ENCODE measurements at places on chromosomes 5 and 9.

GRCh38 chr5:39712316-39713249 is 287.8 kb upstream of the DAB2 start:
- H3K4me3 ChIP-seq, result no peak overlapping the region
- no peaks in the 10 kb centered on the region for H3K27me3 ChIP-seq
- no peak overlapping the region for H3K27ac ChIP-seq
- H3K36me3 ChIP-seq, result no peaks in the 10 kb centered on the region
- no peaks in the 10 kb centered on the region for H3K4me1 ChIP-seq
- DNase-seq, result no peak

DNA sequence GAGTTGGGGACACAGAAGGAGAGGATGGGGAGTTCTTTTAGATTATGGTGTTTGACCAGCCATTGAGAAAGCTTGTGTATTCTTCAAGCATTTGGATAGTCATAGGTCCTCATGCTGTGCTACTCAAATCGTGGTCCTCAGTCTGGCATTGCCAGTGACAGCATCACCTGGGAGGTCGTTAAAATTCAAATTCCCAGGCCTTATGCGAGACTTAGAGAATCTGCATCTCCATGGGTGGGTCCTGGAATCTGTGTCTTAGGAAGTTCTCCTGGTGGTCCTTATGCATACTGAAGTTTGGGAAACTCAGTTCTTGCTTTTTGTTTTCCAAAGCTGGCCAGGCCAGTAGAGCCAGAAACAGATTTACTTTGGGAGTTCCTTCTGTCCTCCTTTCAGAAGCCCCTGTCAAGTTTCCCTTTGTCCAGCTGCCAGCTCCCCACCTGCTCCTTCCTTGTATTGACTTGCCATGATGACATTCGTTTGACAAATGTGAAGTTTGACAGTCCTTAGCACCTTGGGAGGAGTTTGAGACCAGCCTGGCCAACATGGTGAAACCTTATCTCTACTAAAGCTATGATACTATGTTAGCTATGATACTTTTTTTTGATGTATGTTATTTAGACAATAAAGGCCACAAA is 95.6 kb downstream of the PALM2AKAP2 start:
- DNase-seq, result no peak
- H3K27me3 ChIP-seq, result 0 out of 2 replicates have a peak, but pooled peaks cover 5% of the 10 kb centered on the region
- H3K27ac ChIP-seq, result no peak overlapping the region
- H3K4me3 ChIP-seq, result no peak overlapping the region
- H3K36me3 ChIP-seq, result no peaks in the 10 kb centered on the region

GRCh38 chr5:80825786-80826460 is 134.2 kb upstream of the RASGRF2 start:
- no peaks in the 10 kb centered on the region for H3K4me1 ChIP-seq
- no peaks in the 10 kb centered on the region for H3K36me3 ChIP-seq
- H3K27me3 ChIP-seq, result no peaks in the 10 kb centered on the region

DNA sequence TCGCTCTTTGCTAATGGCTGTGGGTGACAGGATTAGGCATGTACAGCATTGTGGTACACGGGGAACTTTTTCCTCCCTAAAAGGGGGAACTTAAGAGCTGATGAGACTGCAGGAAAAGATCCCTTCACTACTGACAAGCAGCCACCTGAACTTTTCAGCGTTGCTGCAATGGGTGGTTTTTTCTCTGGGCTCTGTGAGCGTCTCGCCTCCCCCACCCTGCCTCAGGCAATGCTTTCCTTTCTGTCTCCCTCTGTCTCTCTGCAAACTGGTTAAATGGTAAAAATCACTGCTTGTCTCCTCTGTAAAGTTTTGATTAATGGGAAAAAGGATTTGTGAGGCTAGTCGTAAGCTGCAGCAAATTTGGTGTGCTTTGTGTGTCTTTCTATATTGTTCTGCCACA is 20.3 kb downstream of the HSD17B3 start:
- H3K27ac ChIP-seq, result no peak overlapping the region
- H3K36me3 ChIP-seq, result no peaks in the 10 kb centered on the region

- no peaks in the 10 kb centered on the region for H3K4me1 ChIP-seq
- H3K27ac ChIP-seq, result no peak overlapping the region
- H3K27me3 ChIP-seq, result no peaks in the 10 kb centered on the region
- no peak for DNase-seq
- H3K4me3 ChIP-seq, result no peak overlapping the region
These were observed 2.5 kb upstream of the AQP7 start for GRCh38 chr9:33404788-33405362.

GRCh38 chr9:77807846-77808750 is 160.0 kb upstream of the GNA14 start:
- no peaks in the 10 kb centered on the region for H3K4me1 ChIP-seq
- no peak for DNase-seq
- no peak overlapping the region for H3K27ac ChIP-seq
- H3K27me3 ChIP-seq, result no peaks in the 10 kb centered on the region
- H3K36me3 ChIP-seq, result no peaks in the 10 kb centered on the region
- no peak overlapping the region for H3K4me3 ChIP-seq

GRCh38 chr5:177450667-177451424 is 4.2 kb downstream of the PRR7 start:
- H3K36me3 ChIP-seq, result no peaks in the 10 kb centered on the region
- peaks cover 23% of the 10 kb centered on the region for H3K4me1 ChIP-seq
- DNase-seq, result no peak
- H3K27ac ChIP-seq, result no peak overlapping the region

DNA sequence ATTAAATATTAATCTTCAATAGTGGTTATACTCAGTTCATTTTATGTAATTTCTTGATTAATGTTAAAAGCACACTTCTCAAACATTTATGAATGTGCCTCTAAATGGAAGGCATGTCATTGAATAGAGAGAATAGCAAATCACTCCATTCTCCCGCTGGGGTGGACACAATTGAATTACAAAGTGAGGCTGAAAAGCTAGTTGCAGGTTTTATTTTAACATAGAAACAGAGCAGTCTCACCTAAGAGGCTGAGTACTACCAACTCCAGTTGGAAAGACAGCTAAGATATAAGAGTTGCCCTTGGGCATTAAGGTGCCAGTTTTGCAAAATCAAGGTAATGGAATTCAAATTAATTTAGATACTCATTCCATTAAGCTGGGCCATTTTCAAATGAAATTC is 147.2 kb downstream of the PCSK1 start:
- peaks cover under 1% of the 10 kb centered on the region for H3K4me1 ChIP-seq
- H3K36me3 ChIP-seq, result no peaks in the 10 kb centered on the region
- H3K4me3 ChIP-seq, result no peak overlapping the region
- no peak for DNase-seq

DNA sequence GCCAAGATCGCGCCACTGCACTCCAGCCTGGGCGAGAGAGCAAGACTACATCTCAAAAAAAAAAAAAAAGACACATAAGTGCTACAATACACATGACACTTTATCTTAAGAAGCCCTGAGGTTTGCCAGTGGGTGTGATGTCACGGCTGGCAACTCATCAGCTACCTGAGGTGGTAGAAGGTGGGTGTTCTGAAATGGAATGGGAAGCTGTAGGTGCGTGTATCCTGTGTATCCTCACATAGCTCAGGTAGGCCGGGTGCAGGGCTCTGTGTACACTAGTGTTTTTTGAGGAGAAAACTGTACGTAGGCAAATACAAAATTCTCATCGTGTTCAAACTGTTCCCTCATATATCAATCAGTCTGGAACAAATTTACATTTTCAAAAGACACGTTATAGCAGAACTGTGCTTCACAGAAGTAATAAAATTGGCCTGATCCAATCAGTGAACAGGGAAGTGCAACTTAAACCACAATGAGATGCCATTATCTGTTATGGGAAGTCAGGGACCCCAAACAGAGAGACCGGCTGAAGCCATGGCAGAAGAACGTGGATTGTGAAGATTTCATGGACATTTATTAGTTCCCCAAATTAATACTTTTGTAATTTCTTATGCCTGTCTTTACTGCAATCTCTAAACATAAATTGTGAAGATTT is 10.4 kb downstream of the BICD2 start:
- no peak for DNase-seq
- H3K4me1 ChIP-seq, result peaks cover 6% of the 10 kb centered on the region
- H3K27me3 ChIP-seq, result no peaks in the 10 kb centered on the region
- H3K36me3 ChIP-seq, result peaks cover 4% of the 10 kb centered on the region
- H3K4me3 ChIP-seq, result no peak overlapping the region

GRCh38 chr9:112750016-112750763 is at the start of gene SNX30:
Gene SNX30, plus strand, starts transcription at chr9:112750760. Its CDS starts 242 bp downstream, at chr9:112751002.
- H3K36me3 ChIP-seq, result no peaks in the 10 kb centered on the region
- peaks cover 2% of the 10 kb centered on the region for H3K27me3 ChIP-seq
- peak within 1 kb of the TSS; percentile 64 for H3K27ac ChIP-seq
- peaks cover 25% of the 10 kb centered on the region for H3K4me1 ChIP-seq
- DNase-seq, result no peak

- H3K36me3 ChIP-seq, result no peaks in the 10 kb centered on the region
- H3K4me1 ChIP-seq, result no peaks in the 10 kb centered on the region
- no peak for DNase-seq
- H3K27me3 ChIP-seq, result no peaks in the 10 kb centered on the region
- H3K27ac ChIP-seq, result no peak overlapping the region
- no peak overlapping the region for H3K4me3 ChIP-seq
These were observed 11.6 kb upstream of the IL12B start for GRCh38 chr5:159341906-159342310.

- no peak overlapping the region for H3K4me3 ChIP-seq
- H3K4me1 ChIP-seq, result no peaks in the 10 kb centered on the region
- no peaks in the 10 kb centered on the region for H3K36me3 ChIP-seq
- H3K27me3 ChIP-seq, result no peaks in the 10 kb centered on the region
These were observed 10.6 kb upstream of the P4HA2 start for GRCh38 chr5:132238169-132238744.

- H3K4me1 ChIP-seq, result no peaks in the 10 kb centered on the region
- no peak for DNase-seq
- H3K4me3 ChIP-seq, result no peak overlapping the region
These were observed 212.1 kb downstream of the TLR4 start for GRCh38 chr9:117916291-117916690.

- no peak for DNase-seq
- H3K27ac ChIP-seq, result no peak overlapping the region
- H3K27me3 ChIP-seq, result no peaks in the 10 kb centered on the region
- no peak overlapping the region for H3K4me3 ChIP-seq
- no peaks in the 10 kb centered on the region for H3K4me1 ChIP-seq
These were observed 92.8 kb downstream of the SMARCA2 start for GRCh38 chr9:2107906-2108451.

- H3K4me1 ChIP-seq, result no peaks in the 10 kb centered on the region
- DNase-seq, result no peak
- H3K4me3 ChIP-seq, result no peak overlapping the region
- no peaks in the 10 kb centered on the region for H3K27me3 ChIP-seq
- no peak overlapping the region for H3K27ac ChIP-seq
- H3K36me3 ChIP-seq, result no peaks in the 10 kb centered on the region
These were observed 41.3 kb downstream of the ROPN1L start for GRCh38 chr5:10482791-10483530.

GRCh38 chr9:16622541-16622940 is 247.9 kb downstream of the BNC2 start:
- no peaks in the 10 kb centered on the region for H3K27me3 ChIP-seq
- no peaks in the 10 kb centered on the region for H3K4me1 ChIP-seq
- DNase-seq, result no peak
- H3K36me3 ChIP-seq, result no peaks in the 10 kb centered on the region
- H3K4me3 ChIP-seq, result no peak overlapping the region

DNA sequence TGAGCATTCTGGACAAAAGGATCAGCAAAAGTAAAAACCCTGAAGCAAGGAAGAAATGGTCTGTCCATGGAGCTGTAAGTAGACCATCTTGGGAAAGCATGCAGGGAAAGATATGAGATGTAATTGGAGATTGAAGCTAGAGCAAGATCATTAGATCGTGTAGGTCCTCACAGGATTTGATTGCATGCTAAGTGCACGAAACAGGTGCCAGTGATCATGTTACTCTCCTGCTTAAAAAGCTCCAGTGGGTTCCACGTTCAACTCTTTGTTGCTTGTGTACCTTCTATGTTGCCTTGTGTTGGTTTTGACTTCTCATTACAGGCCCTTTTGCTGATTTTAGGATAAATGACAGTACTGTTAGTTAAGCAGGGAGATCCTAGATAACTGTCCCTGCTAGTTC is 442.0 kb downstream of the DMRT2 start:
- H3K27me3 ChIP-seq, result no peaks in the 10 kb centered on the region
- H3K4me1 ChIP-seq, result peaks cover 9% of the 10 kb centered on the region
- no peak for DNase-seq

- H3K27ac ChIP-seq, result no peak overlapping the region
- H3K4me1 ChIP-seq, result no peaks in the 10 kb centered on the region
- no peak for DNase-seq
- no peak overlapping the region for H3K4me3 ChIP-seq
- no peaks in the 10 kb centered on the region for H3K27me3 ChIP-seq
- H3K36me3 ChIP-seq, result no peaks in the 10 kb centered on the region
These were observed 43.2 kb downstream of the SH3TC2 start for GRCh38 chr5:149019679-149020078.

DNA sequence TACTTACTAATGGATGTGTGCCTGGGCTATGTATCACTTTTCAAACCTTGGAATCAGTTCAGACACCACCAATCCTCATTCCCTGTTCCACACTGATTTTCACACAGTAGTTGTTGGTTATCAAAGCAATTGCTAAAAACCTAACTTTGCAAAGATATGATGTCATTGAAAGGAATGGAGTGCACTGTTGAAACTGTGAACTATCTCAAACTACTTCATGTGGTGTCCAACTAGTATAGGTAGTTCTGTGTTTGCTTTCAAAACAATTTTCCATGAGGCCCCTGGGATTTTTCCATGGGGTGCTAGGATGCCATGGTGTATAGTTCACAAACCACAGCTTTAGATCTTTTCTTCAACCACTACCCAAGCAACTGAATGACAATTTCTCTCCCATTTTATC is 17.8 kb downstream of the INIP start:
- DNase-seq, result no peak
- peaks cover 3% of the 10 kb centered on the region for H3K36me3 ChIP-seq
- H3K4me1 ChIP-seq, result peaks cover 10% of the 10 kb centered on the region
- no peak overlapping the region for H3K27ac ChIP-seq

GRCh38 chr5:95631991-95632675 is 12.2 kb downstream of the GPR150 start:
- H3K27me3 ChIP-seq, result no peaks in the 10 kb centered on the region
- no peak for DNase-seq
- no peak overlapping the region for H3K4me3 ChIP-seq

DNA sequence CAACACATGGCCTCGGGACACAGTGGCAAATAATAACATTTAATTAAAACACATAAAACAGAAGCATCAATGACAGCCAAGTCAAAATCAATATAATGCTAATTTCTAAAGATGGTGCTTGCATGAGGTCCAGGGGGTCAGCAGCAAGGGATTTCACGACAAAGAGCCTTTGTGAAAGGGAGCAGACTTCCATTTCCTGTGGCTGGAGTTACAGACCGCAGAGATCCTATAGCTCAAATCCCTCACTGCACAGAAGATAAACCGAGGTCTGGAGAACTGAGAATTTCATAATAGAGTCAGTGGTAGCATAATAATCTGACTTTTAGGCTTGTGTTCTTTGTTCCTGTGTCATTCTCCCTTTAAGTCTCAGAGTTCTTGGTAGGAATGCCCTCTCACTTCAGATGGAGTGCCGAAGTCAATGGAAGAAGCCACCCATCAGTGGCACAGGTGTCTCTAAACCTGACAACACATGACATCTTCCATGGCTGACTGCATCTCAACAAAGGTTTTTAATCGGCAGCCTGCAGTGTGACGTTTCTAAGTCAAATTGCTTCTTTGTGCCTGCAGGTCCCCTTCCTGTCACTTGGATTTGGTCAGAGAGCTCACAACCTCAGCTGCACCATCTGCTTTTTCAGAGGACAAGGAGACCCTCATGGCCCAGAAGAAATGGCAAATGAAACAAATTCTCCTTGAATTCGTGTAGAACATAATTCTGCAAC is 67.4 kb downstream of the CARTPT start:
- no peak overlapping the region for H3K4me3 ChIP-seq
- H3K4me1 ChIP-seq, result peaks cover 15% of the 10 kb centered on the region
- H3K27me3 ChIP-seq, result no peaks in the 10 kb centered on the region
- DNase-seq, result no peak
